ENCODE measurements at places on chromosomes 16 and 17.

DNA sequence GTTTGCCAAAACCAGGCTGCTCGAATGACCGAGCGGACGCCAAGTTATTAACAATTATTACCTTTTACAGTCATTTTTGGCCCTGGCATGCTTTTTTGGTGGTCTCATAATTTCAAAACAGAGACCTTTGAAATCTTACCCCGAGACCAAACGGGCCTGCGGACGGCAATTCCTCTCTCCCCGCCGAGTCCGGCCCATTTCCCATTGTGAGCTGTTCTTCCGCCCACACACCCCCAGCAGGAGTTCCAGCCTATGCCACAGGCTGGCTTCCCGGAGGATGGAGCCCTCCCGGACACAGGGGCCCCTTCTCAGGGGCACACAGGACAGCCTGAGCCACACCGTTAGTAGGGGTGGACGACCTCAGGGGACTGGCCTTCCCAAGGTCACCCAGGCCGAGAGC lies 130.7 kb downstream of the C16orf95 start:
- no peak for DNase-seq

DNA sequence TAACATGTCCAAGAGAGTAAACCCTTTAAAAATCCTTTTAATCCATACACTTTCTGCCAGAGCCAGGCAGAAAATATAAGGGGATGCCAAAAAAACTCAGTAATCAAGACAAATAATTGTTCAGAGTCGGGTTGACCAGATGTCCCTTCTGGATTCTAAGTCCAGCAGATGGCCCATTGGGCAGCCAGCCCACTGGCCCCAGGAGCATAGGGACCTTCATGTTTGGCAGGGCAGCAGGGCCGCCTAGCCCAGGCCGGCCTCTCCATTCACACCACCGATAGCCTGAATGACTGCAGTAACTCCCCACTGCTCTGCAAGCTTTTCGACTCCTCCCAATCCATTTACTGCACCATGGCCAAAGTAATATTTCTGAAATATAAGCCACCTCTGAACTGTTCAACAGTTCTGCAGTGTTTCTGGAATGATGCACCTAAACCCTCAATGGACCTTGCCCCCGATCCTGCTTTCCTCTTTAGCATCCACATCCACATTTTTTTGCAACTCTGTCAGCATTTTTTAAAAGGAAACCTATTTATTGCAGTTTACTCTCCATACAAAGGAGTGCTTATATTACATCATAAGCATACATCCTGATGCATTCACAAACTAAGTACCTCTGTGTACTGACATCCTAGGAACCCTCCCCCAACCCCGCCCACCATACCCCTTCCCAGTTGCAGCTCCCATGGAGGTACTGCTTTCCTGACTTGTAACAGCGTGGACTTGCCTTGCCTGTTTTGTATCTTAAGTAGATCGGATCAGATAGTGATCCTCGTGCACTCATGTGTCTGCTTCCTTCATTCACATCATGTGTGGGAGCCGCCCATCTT lies 46.4 kb downstream of the LDHD start:
- DNase-seq = no peak

DNA sequence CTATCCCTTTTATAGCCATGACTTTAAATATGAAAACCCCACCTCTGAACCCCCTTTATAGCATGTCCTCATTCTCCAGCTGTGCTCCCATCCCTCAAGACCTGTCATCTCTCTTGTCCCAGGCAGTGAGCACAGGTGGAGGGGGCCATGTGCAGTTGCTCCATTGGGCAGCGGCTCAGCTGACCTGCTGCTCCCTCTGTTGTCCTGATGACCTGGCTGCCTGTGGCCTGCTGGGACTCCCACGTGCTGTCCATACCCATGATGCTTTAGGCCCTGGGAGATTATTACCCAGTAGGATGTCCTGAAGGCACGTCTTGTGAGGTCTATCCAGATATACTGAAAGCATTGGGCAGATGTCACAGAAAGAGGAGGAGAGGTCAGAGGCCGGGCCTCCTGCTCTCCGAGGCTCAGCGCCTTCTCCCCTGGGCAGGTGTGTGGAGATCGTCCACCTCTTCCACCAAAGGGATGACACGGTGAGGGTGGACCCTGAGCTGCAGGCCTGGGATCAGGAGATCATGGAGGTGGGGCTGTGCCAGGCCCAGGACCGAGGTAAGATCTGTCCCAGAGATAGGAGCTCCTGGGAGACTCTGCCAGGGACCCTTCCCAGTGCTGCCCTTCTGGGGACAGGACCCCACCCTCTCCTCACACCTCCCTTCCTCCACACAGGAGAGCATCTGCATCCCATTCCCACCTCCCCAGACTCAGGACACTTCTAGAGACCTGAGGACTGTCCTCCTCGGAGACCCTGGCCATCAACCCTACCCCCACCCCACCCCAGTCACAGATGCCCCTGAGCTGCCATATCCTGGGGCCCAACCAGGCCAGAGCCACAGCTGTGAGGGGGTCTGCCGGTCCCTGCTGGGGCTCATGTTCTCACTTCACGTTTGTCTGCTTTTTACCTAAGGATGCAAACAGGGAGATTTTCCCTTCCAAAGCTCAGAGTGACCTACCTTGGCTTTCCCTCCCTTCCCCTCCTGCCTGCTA lies 58.0 kb downstream of the GOSR1 start:
- no peak for DNase-seq

GRCh38 chr16:70495425-70496182 lies 27.8 kb downstream of the COG4 start:
- no peak for DNase-seq

- DNase-seq = no peak
Observed at GRCh38 chr17:77640916-77641605, 317.4 kb upstream of the TNRC6C start.

DNA sequence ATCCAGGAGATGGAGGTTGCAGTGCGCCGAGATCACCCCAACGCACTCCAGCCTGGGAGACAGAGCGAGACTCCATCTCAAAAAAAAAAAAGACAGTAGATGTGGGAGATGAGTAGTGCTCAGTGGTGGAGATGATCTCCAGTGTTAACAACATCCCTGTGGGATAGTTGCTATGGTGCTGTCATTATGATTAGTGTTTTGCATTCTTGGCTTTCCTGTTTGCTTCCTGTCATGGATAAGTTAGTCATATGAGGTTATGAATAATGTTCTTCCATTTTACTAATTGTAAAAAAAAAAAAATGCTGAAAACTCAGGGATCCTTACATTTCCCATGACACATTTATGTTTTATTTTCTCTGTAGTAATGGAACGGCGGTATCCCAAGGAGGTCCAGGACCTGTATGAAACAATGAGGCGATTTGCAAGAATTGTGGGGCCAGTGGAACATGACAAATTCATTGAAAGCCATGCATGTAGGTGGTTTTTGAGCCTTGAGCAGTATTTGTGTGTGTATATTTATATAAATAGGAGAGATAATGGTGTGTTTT lies 24.5 kb upstream of the DUSP14 start:
- no peak for DNase-seq

GRCh38 chr16:84115919-84116719 lies 623 bp downstream of the MBTPS1 start:
- DNase-seq = no peak

DNA sequence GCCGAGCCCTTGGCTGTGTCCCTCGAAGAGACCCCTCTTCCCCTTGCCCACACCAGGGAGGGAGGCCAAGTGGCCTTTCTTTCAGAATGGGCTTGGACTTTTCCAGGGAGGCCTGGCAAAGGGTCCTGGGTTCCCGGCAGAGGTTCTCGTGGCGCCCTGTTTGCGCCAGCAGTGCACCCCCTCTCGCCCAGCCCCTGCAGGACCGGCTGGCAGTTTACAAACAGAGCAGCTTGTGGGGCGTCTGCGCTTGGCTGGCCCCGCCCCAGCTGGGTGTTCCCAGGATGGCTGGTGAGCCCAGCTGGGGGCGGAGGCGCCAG lies 137.8 kb upstream of the CIBAR2 start:
- no peak for DNase-seq

- no peak for DNase-seq
Observed at GRCh38 chr17:46726206-46726605, 92.3 kb downstream of the WNT3 start.

GRCh38 chr16:10812312-10813098 lies 6.1 kb downstream of the TVP23A start:
- no peak for DNase-seq

All from NCI-H2081 treated with DMSO at 0.1 percent for 48 hours (cell line).